ENCODE measurements at places on chromosomes 3 and 15. TPM values are rescaled to one million over a fixed set of nuclear protein-coding genes. Genes with fewer than 3 reads are reported as not detected.

FBXW12 gene
- not detected for total RNA-seq

PCOLCE2 gene
- total RNA-seq: 21.4 TPM

SLC2A2 gene
- total RNA-seq: not detected

SLC25A26 gene
- total RNA-seq: 31.2 TPM

CCRL2 gene
- total RNA-seq: 0.88 TPM

GP5 gene
- total RNA-seq: 0.36 TPM

BSN gene
- total RNA-seq: under 0.01 TPM

ZNF620 gene
- total RNA-seq: 1.1 TPM

UROC1 gene
- not detected for total RNA-seq

SLC27A2 gene
- not detected for total RNA-seq

CALML4 gene
- total RNA-seq: 2.2 TPM

PPM1L gene
- 4.3 TPM for total RNA-seq

PTPRG gene
- 148 TPM for total RNA-seq

COL7A1 gene
- total RNA-seq: 12.7 TPM

PRKCD gene
- 2.2 TPM for total RNA-seq

CFAP91 gene
- total RNA-seq: 0.59 TPM

CHRNB4 gene
- not detected for total RNA-seq

CLDN18 gene
- not detected for total RNA-seq

CYP11A1 gene
- total RNA-seq: 2.1 TPM

ZNF80 gene
- not detected for total RNA-seq

ACKR2 gene
- total RNA-seq: not detected

AHSG gene
- total RNA-seq: not detected

Measured in osteoblast (primary cell).